ENCODE measurements at places on chromosomes 2 and 18. TPM values are rescaled to one million over a fixed set of nuclear protein-coding genes. Genes with fewer than 3 reads are reported as not detected.

GRCh38 chr2:170573671-170574070 lies 141.5 kb upstream of the SP5 start:
- no peak overlapping the region for H3K4me3 ChIP-seq
- H3K27ac ChIP-seq = no peak overlapping the region
- peaks cover 3% of the 10 kb centered on the region for H3K36me3 ChIP-seq
- H3K4me1 ChIP-seq = no peaks in the 10 kb centered on the region
- H3K27me3 ChIP-seq = peaks cover 47% of the 10 kb centered on the region

DNA sequence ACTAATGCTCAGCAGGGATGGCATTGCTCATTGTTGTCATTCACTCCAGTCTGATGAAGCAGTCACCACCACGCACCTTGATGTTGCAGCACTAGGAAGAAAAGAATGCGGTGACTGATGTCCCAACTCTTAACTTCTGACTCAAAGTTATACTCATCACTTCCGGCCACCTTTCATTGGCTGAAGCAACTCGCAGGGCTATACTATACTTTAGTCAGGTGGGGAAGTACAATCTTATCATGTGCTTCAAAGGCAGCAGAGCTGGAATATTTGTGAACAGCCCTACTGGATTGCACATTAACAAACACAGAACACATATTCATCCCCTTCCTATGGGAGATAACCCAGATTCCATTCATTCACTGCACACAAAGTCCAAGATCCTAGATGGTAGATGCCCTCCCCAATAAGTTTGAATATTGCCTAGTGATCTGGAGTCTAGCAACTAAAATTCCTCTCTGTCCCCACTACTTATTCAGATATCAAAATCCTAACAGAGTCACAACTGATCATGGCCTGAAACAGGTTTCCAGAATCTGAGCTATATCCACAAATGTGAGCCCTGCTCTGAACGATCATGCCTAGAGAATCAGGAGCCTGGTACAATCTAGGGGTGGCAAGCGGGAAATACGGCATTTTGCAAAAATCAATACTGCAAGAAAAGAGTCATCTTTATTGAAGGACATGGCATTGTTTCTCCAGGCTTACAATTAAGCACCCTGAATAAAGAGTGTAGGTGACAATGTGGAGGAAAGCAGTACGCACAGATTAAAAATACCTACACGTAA lies 3.4 kb upstream of the SPATS2L start:
- H3K36me3 ChIP-seq = peaks cover 3% of the 10 kb centered on the region
- H3K4me1 ChIP-seq = peaks cover 10% of the 10 kb centered on the region
- no peak for DNase-seq
- H3K27me3 ChIP-seq = peaks cover 6% of the 10 kb centered on the region
- H3K27ac ChIP-seq = no peak overlapping the region

- H3K4me3 ChIP-seq = no peak overlapping the region
- no peaks in the 10 kb centered on the region for H3K27me3 ChIP-seq
- peaks cover 10% of the 10 kb centered on the region for H3K36me3 ChIP-seq
- H3K27ac ChIP-seq = no peak overlapping the region
- H3K4me1 ChIP-seq = peaks cover 2% of the 10 kb centered on the region
- no peak for DNase-seq
Observed at GRCh38 chr18:50928551-50928950, 39.3 kb upstream of the ELAC1 start.

The BOK gene
- not detected for total RNA-seq

The NIF3L1 gene
- 6.9 TPM for total RNA-seq

GRCh38 chr2:2527148-2527547 lies 196.1 kb upstream of the MYT1L start:
- no peaks in the 10 kb centered on the region for H3K36me3 ChIP-seq

DNA sequence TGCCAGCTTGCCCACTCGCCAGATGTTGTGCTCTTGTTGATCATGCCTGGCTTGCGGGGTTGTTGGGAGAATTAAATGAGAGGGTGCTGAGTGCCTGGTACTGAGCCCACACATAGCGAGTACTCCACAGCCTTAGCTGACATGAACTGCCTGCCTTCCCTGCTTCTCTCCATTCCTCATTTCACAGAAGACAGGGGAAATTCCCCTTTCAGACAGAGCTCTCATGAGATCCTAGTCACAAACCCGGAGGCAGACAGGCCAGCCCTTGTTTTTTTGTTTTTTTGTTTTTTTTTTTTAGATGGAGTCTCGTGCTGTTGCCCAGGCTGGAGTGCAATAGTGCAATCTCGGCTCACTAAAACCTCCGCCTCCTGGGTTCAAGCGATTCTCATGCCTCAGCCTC lies 17.1 kb upstream of the DNMT3A start:
- peaks cover 16% of the 10 kb centered on the region for H3K4me1 ChIP-seq
- H3K27ac ChIP-seq = no peak overlapping the region
- no peak for DNase-seq
- peaks cover 6% of the 10 kb centered on the region for H3K36me3 ChIP-seq
- H3K4me3 ChIP-seq = no peak overlapping the region
- peaks cover 13% of the 10 kb centered on the region for H3K27me3 ChIP-seq

The MDH1 gene
- total RNA-seq = 89.3 TPM

- peak; percentile 30 for DNase-seq
- H3K4me1 ChIP-seq = peaks cover 26% of the 10 kb centered on the region
- H3K36me3 ChIP-seq = peaks cover 7% of the 10 kb centered on the region
- peak overlapping the region; percentile 76 for H3K4me3 ChIP-seq
- H3K27me3 ChIP-seq = no peaks in the 10 kb centered on the region
- H3K27ac ChIP-seq = peak overlapping the region; percentile 83
Observed at GRCh38 chr2:241123816-241124536, 21.9 kb upstream of the MTERF4 start.

- H3K36me3 ChIP-seq = peaks cover 3% of the 10 kb centered on the region
- H3K27ac ChIP-seq = no peak overlapping the region
- peaks cover 3% of the 10 kb centered on the region for H3K4me1 ChIP-seq
- H3K4me3 ChIP-seq = no peak overlapping the region
- H3K27me3 ChIP-seq = peaks cover 36% of the 10 kb centered on the region
- no peak for DNase-seq
Observed at GRCh38 chr2:235024931-235025773, 73.3 kb downstream of the SH3BP4 start.

- no peak for DNase-seq
- H3K4me3 ChIP-seq = no peak overlapping the region
- no peak overlapping the region for H3K27ac ChIP-seq
- no peaks in the 10 kb centered on the region for H3K4me1 ChIP-seq
Observed at GRCh38 chr2:151071382-151071781, 190.3 kb downstream of the RBM43 start.

DNA sequence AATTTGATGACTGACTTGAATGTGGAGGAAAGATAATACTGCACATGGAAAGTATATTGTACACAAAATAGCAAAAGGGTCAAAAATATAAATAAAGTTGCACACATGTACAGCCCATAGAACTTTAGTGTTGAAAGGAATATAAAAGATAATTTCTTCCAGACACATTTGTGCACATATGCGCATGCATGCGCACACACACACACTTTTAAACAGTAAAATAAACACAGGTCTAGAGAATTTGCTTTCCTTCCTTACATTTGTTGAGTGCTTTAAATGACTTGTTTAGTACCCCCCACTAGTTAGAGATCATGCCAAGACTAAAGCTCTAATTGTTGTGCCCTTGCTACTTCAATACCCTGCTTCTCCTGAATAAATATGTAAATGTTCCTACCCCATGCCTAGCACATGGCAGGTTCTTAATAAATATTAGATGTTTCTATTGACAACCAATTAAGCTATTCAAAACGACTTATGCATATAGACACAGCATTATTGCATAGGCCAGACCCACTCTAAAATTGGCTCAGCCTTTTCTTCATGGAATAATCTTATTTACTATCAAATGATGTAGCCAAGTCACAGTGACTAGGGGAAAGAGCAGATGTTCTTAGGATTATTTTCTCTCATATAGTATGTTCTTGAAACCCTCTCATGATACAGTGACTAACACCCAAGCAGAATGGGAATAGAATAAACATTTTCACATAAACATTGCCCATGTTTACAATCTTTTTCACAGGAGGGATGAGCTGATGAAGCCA lies 165.5 kb upstream of the ACVR2A start:
- no peak overlapping the region for H3K4me3 ChIP-seq
- H3K27me3 ChIP-seq = no peaks in the 10 kb centered on the region
- H3K36me3 ChIP-seq = no peaks in the 10 kb centered on the region
- no peak overlapping the region for H3K27ac ChIP-seq
- no peaks in the 10 kb centered on the region for H3K4me1 ChIP-seq
- DNase-seq = no peak

The ANKRD44 gene
- total RNA-seq = 232 TPM

The DNAJC5G gene
- not detected for total RNA-seq

The APCDD1 gene
- not detected for total RNA-seq

DNA sequence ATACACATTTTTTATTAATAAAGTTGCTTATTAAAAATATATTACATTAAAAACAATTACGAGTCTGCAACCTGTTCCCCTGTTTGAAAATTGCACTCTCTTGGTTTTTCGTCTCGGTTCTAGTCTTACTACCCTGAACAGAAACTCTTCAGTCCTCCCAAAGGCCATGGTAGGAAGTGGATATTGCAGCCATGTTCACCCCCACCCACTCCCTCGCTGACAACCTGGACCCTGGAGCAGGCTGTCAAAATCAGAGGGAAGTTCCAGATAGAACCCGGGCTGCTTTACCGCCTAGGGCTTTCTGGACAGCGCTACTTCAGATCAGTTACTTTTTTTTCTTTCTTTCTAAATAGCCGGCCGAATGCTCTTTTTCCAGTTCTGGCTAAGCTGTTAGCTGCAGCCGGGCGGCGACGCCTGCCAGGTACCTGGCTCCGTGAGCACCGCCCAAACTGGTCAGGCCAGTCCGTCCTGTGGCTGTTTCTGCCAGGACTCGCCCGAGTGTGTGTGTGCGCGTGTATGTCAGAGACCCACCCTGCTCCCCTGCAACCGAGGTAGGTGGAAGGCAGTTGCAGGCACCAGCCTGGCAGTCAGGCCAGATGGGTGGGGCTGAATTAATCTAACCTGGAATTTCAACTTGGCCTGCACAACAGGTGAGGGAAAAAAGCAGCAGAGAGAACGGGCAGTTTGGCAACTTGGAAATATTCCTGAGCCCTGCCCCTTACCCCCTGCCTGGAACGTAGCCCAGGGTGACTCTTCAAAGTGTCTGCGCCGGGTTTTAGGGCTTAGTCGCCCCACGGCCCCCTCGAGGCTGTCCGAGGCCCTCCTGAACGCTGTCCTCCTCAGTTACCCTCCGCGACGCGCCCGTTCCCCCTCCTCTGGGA lies 1.1 kb upstream of the TET3 start:
- H3K4me1 ChIP-seq = peaks cover 63% of the 10 kb centered on the region
- DNase-seq = no peak
- no peaks in the 10 kb centered on the region for H3K27me3 ChIP-seq
- peak overlapping the region; percentile 87 for H3K4me3 ChIP-seq
- H3K36me3 ChIP-seq = peaks cover 2% of the 10 kb centered on the region
- H3K27ac ChIP-seq = peak overlapping the region; percentile 92

The BOLL gene
- total RNA-seq = not detected

GRCh38 chr18:43312891-43313290 lies 35.6 kb upstream of the SYT4 start:
- no peaks in the 10 kb centered on the region for H3K4me1 ChIP-seq
- H3K36me3 ChIP-seq = no peaks in the 10 kb centered on the region
- no peak overlapping the region for H3K4me3 ChIP-seq
- no peak for DNase-seq
- H3K27ac ChIP-seq = no peak overlapping the region

The KLHL41 gene
- total RNA-seq = not detected

- H3K27me3 ChIP-seq = peaks cover 18% of the 10 kb centered on the region
- no peak overlapping the region for H3K4me3 ChIP-seq
- DNase-seq = no peak
- peaks cover 5% of the 10 kb centered on the region for H3K36me3 ChIP-seq
Observed at GRCh38 chr2:1051075-1051474, 100.4 kb downstream of the SNTG2 start.

DNA sequence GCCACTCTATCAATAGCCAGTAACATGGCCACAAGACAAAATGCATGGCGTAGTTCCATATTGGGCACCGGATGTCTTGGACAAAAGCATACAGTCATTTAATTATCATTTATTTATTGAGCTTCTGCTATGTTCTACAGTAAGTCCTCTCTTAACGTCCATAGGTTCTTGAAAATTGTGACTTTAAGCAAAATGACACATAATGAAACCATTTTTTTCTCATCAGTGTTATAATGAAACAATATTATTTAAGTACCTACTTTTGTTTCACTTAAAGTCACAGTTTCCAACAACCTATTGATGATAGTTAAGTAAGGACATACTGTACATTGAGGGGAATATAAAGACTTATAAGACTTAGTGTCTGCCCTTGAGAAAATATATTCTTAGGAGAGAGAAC lies 84.9 kb downstream of the XRCC5 start:
- H3K4me1 ChIP-seq = peaks cover 12% of the 10 kb centered on the region
- H3K4me3 ChIP-seq = no peak overlapping the region
- peak overlapping the region; percentile 79 for H3K27ac ChIP-seq
- no peak for DNase-seq
- peaks cover 8% of the 10 kb centered on the region for H3K36me3 ChIP-seq

GRCh38 chr18:62017618-62018017 lies 124.8 kb upstream of the RNF152 start:
- no peak overlapping the region for H3K4me3 ChIP-seq
- no peak overlapping the region for H3K27ac ChIP-seq
- H3K36me3 ChIP-seq = no peaks in the 10 kb centered on the region
- H3K4me1 ChIP-seq = no peaks in the 10 kb centered on the region

The UNC80 gene
- total RNA-seq = not detected

DNA sequence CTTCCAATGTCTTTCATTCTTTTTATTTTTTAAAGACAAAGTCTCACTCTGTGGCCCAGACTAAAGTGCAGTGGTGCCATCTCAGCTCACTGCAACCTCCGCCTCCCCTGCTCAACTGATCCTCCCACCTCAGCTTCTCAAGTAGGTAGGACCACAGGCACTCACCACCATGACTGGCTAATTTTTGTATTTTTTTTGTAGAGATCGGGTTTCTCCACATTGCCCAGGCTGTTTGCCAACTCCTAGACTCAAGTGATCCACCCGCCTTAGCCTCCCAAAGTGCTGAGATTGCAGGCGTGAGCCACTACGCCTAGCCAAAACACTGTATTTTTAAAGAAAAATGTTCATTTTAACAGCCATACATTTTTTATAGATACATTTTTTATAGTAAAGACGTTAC lies 12.7 kb downstream of the GCKR start:
- no peaks in the 10 kb centered on the region for H3K36me3 ChIP-seq
- H3K4me3 ChIP-seq = no peak overlapping the region
- DNase-seq = no peak
- H3K4me1 ChIP-seq = no peaks in the 10 kb centered on the region
- no peak overlapping the region for H3K27ac ChIP-seq

The POTEC gene
- not detected for total RNA-seq

DNA sequence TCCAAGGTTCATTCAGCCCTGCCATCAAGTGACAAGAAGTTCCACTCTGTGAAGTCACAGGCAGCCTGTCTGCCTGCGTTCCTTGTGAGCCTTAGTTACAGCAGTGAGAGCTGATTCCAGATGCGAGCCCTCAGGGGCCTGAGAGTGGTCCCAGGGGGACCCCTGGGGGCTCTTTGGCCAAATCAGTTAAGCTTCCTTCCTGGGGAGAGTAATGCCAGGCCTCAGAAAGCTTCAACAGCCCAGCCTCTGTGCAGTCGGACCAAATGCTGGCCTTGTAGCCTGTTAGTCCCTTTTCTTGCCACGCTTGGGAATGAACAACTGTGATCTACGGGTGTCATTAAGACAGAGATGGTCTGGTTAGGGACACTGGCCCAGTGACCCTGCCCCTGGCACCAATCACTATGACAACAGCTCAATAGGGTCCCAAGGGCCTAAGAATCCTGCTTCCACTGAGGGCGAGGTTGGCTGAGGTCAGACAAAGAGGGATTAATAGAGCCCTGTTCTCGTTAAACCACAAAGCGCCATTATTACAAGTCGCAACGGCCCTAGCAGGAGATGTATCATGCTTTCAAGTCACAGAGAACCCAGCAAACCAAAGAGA lies 50.9 kb downstream of the HS1BP3 start:
- H3K4me1 ChIP-seq = peaks cover 15% of the 10 kb centered on the region
- no peak for DNase-seq
- no peaks in the 10 kb centered on the region for H3K36me3 ChIP-seq
- no peaks in the 10 kb centered on the region for H3K27me3 ChIP-seq
- H3K27ac ChIP-seq = no peak overlapping the region
- no peak overlapping the region for H3K4me3 ChIP-seq
